Activated CD4-positive, alpha-beta T cell treated with anti-CD3 and anti-CD28 coated beads, Interleukin-2, amount 10 ng/mL, durations not matched to agents 24 days and 14 days (primary cell): ENCODE measurements at places on chromosomes 11 and 22.

GRCh38 chr11:128239306-128239705 lies 348.1 kb downstream of the ETS1 start:
- DNase-seq = peak; percentile 54

- no peak for DNase-seq
These were observed 65.5 kb upstream of the SOX6 start for GRCh38 chr11:16421826-16422225.

GRCh38 chr22:23274146-23274526 lies 93.8 kb downstream of the BCR start:
- no peak for DNase-seq

GRCh38 chr22:37068859-37069258 lies 17.3 kb downstream of the KCTD17 start:
- DNase-seq = no peak

GRCh38 chr22:42972649-42973535 lies 42.1 kb downstream of the PACSIN2 start:
- no peak for DNase-seq

DNA sequence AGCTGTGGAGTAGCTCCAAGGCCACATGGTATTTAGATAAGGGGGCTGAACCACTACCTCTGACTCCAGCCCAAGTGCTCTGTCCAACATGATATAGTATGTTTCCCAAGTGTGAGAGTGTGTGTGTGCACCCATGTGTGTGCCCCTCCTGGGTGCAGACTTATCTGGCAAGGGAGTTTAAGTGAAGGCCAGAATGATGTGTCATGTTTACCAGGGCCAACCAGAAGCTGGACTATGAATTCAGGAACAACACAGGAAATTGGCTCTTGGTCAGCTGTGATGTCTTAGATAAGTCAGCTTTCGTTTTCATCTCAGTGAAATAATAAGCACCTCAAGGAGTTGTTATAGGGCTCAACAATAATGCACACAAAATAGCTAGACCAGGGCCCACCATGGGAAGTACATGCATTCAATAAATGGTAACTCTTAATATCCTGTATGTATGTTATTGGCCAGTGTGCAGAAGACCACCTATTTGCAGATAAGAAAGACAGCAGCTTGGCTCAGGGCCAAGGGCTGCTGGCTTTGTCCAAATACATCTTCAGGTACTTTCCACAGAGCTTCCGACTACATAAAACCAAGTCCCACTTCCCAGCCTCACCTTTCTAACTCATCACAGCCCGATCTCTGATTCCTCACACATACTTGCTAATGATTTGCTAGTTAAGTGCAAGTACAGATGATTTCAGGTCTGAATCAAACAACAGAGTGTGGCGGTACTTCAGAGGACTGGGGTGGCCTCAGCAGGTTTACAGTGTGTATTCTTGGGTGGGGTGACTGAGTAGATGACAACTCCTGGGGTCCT lies 120.9 kb downstream of the ME3 start:
- no peak for DNase-seq

DNA sequence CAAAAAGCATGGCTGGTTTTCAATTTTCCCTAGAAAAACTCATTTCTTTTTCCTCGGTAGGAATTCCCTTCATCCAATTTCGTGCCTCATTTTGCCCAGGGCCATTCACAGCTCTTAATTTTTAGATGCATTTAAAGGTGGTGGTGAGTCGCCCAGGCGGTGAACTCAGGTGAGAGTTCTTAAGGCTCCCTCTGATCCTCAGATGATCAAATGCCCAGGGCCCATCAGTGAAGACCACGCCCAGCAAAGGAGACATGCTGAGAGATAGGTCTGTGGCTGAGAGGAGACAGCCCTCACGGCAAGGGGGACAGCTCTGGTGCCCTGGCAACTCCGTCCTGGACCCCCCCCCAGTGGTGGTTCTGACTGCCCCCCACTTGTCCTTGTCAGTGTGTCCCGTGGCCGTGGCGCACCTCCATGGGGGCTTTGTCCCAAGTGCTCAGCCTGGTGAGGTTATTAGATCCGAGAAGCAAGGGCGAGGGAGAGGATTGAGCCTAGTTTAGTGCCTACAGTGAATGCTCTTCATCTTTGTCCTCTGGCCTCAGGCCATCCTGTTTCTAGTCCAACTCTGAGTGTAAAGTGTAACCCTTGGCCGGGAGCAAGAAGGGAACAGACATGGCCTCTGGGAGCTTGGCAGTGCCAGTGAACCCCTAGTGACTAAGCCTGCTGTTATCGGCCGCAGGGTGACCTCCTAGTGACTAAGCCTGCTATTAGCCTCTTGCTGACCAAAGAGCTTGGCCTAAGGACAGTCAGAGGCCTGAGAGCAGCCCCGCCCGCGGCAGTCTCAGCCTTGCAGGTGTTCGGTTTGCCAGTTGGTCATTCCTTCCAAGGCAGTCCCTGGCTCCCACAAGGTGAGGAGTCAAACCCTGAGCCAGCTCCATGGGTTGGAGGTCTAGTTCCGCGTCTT lies 83.5 kb downstream of the CTTN start:
- DNase-seq = no peak

DNA sequence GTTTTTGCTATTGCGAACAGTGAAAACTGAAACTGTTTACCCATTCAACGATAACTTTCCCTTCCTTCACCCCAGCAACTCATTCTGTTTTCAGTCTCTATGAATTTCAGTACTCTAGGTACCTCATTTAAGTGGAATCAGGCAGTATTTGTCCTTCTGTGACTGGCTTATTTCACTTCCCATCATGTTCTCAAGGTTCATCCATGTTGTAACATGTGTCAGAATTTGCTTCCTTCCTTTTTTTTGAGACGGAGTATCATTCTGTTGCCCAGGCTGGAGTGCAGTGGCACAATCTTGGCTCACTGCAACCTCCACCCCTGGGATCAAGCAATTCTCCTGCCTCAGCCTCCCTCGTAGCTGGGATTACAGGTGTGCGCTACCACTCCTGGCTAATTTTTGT lies 23.7 kb downstream of the HTR3B start:
- no peak for DNase-seq

GRCh38 chr22:36175892-36176291 lies 15.3 kb upstream of the APOL3 start:
- DNase-seq = no peak

DNA sequence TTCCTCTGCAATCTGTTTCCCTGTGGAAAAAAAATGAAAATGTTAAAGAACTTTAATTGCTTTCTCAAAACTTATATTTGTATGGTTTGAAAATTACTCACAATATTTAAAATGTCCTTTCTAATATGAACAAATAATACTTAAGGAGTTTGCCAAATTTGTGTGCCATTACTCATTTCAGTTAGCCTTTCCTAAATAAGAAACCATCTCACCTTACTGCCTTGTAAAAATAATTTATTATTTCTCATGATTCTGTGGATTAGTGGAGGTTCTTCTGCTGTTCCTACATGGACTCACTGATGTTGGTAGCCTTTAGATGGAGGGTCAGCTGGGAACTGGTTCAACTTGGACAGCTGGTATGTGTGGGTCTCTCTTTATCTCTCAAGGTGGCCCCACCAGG lies 428.6 kb downstream of the CNTN5 start:
- no peak for DNase-seq

GRCh38 chr11:9302448-9302847 lies 11.9 kb downstream of the TMEM41B start:
- DNase-seq = no peak

- no peak for DNase-seq
These were observed 24.0 kb downstream of the PIK3IP1 start for GRCh38 chr22:31268281-31268680.

DNA sequence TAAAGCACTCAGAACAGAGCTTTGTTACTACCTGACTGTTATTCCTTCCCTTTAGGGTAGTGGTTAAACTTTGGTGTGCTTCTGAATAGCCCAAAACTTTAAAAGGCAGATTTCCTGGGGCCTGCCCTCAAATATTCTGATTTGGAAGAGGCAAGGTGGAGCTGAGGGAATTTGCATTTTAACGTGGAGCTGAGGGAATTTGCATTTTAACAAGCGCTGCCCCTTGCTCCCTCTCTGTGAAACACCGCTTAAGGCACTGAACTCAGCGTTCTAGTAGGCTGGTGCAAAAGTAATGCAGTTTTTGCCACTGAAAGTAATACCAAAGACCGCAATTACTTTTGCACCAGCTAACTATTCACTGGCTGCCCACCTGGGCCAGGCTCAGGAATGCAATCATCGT lies 35.0 kb downstream of the TPST2 start:
- DNase-seq = no peak

DNA sequence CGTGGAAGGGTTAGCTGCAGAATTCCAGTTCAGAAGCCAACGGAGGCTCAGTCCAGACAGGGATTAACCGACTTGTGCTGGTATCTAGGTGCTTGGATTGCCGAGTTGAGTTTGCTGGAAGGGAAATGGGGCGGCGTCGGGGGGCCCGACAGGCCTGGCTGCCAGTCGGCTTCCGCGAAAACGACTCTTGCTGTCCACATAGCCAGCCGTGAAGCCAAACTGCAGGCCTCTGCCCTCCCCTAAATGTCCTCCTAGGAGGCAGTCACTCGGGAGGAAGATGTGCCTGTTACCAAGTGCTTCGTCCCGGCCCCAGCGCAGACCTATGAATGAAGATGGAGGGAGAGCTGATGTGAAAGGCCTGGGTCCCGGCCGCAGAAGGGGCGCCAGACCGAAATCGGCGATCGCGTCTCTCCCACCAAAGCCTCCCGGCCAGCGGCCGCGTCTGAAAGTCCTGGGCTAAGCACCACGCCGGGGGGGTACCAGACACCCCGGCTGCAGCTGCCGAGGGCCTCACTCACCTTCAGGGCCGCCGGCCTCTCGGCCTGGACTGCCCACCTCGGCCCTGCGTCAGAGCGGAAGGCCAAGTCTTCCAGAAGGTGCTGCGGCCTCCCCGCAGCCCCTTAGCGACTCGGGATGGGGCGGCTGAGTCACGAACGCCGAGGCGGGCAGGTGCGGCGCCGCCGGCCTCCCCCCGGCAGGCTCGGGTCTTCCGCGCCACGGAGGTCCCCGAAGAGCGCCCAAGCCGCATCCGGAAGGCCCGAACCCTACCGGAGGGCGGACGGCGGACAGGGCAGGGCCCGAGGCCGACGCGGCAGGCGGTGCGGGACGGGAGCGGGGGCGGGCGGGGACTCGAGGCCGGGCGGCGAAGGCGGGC lies 7.5 kb downstream of the DPAGT1 start:
- peak; percentile 82 for DNase-seq
